ENCODE measurements at places on chromosomes 11 and 22. TPM values are rescaled to one million over a fixed set of nuclear protein-coding genes. Genes with fewer than 3 reads are reported as not detected.

GRCh38 chr11:32895471-32895870, 2.9 kb downstream of the QSER1 start:
- no peak for DNase-seq

- DNase-seq: no peak
These were observed 1.3 kb downstream of the C11orf21 start for GRCh38 chr11:2300290-2300935.

GRCh38 chr11:28632338-28632737, 524.1 kb downstream of the METTL15 start:
- DNase-seq: peak; percentile 68

DNA sequence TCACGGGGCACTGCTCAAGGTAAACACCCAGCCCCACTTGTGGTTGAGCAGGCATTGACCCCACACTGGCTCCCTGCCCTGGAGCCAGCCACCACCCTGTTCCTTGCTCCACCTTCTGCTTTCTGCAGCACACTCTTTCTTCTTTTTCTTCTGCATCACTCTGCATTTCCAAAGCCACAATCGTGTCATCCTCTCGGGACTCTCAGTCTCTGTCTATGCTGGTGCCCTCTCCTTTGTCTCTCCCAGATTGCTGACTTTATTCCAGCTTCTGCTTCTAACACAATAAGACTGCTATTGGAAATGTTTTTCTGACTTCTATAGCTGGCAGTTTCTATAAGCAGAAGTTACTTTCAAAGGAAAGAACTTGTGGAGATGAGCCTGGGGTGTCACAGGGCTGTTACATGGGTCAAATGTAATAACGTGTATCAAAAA, 14.4 kb downstream of the GRAP2 start:
- DNase-seq: no peak

Gene C11orf91
- 0.41 TPM for total RNA-seq

- DNase-seq: no peak
These were observed 18.0 kb downstream of the HDHD5 start for GRCh38 chr22:17140826-17141766.
